ENCODE measurements at places on chromosomes 6 and 20.

GRCh38 chr6:101705866-101706265 is 312.4 kb downstream of the GRIK2 start:
- no peak for DNase-seq

DNA sequence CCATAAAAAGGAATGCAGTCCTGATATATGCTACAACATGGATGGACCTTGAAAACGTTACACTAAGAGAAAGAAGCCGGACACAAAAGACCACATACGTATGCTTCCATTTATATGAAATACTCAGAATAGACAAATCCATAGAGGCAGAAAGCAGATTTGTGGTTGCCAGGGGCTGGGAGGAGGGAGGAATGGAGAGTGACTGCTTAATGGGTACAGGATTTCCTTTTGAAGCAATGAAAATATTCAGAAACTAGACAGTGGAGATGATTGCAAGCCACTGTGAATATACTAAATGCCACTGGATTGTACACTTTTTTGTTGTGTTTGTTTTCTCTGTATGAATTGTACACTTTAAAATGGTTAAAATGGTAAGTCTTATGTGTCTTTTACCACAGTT is 29.4 kb upstream of the CDKN1A start:
- DNase-seq: no peak

GRCh38 chr6:136956590-136957544 is 34.8 kb downstream of the SLC35D3 start:
- DNase-seq: no peak

- peak; percentile 8 for DNase-seq
Observed at GRCh38 chr6:153392156-153392555, 261.1 kb upstream of the RGS17 start.

GRCh38 chr20:14450256-14450655 is 112.8 kb upstream of the FLRT3 start:
- DNase-seq: no peak

DNA sequence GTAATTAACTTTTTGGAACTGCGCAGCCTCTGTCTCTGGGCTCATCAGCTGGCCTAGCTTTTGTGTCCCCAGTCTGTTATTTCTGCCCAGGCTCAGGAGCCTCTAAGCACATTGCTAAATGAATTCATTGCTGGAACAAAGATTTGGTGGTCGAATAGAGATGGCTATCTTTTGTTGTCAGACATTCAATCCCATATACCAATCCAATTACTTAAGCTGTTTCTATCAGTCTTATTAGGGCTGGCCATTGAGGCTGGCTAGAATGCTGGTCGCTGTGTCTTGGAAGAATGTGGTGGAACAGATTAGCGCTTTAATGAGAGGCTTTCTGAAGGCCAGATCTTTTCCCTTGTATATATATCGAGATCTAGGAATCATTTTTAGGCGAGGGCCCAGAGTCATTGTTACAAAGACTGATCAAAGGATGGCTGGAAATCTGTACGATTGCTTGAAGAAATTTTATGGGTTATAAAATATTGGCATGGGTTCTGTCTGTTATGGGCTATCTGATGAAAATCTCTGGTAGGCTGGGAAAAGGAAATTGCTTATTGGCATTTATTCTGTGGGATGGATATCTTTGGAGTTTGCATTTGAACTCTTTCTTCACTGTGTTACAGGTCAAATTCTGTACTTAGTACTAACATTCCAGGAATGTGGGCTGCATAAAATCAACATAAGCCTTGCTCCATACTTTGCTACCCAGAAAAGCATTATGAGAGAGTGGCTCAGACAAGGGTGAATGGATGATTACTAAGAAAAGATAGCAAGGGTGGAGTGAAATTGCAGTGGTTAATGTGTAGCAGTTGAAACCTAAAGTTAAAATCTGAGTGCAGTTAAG is 34.8 kb upstream of the JAG1 start:
- peak; percentile 49 for DNase-seq

DNA sequence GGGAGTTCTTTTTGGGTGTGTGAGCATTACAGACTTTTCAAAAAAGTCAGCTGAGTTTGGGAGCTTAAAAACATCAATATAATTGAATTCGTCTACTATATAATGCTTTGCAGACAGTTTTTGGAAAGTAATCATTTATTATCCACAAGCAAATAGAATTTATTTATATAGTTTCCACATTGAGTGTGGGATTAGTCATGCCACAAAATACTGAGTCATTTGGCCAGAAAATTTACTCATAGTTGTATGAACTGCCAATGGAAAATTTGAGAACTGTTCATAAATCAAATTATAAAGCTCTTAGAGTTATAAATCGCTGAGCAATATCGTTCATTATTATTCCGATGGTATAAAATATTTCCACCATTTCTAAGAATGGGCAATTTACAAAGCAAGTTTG is 5.0 kb downstream of the BEND6 start:
- peak; percentile 75 for DNase-seq

GRCh38 chr6:14770572-14770971 is 475.3 kb upstream of the JARID2 start:
- peak; percentile 90 for DNase-seq

DNA sequence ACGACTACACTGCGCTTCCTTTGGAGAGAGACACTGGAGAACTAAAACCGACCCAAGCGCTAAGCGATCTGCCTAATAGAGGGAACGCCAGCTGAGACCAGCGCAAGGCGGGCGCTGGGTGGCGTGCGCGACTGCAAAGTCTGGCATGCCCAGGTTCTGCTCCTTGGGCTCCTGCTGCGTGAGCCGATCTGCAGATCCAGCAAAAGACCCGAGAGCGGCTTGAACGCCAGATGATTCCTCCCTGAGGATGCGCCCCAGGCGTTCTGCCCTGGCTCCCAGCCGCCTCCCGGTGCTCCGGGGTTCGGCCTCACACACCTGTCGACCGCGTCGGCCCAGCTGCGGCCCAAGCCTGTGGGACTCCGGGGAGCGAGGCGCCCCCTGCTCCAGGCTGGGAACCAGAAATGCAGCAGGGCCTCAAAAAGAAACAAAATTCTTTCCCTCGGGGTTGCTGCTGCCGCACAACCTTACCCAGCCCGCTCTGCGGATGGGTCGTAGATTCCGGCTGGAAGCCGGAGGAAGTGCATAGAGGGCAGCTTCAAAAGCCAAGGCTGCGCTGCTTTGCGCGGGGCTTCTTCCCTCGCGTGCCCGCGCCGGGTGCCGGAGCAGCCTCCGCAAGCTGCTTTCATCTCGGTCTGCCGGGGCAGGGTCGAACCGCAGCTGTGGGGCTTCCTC is 17.9 kb upstream of the PRDM13 start:
- DNase-seq: peak; percentile 68

DNA sequence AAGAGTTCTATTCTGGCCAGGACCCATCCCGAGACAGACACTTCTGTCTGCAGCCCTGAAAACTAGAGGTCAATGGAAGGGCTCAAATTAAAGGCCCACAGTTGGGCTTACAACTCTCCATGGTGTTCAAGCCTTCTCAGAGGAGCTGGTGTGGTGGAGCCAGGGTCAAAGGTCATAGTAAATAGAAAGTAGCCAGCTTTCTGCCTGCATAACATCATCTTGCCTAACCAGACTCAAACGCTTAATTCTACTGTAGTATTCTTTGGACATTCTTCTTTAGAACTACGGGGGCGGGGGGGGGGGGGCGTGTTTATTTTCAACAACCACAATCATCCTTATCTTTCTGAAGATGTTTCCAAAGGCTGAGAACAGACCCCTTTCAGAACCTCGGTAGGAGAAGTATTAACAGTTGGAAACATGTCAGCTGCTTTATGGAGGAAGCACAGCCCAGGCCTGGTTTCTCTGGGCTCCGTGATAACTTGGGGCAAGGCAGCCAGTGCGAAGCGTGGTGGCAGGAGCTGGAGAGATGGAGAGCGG is 1.5 kb upstream of the RREB1 start:
- DNase-seq: peak; percentile 44

- no peak for DNase-seq
Observed at GRCh38 chr6:91442342-91442741, 855.5 kb upstream of the MAP3K7 start.

DNA sequence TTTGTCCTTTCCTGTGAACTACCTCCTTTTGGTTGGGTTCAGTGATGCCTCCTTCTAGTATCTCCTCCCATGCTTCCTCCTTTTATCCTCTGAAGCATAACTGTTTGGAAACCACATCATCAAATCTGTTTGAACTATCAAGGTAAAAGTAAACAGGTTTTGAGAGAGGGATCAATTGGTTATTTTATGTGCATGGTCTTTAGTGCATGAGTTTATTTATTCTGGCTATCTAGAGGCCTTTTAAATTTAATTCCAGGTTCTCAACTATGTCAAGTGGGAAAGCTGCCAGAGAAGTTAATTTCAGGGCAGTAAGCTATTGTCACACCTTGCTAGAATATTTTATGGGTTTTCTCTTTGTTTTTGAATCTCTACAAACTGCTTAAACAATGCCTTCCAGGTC is 54.1 kb downstream of the WASF1 start:
- DNase-seq: peak; percentile 3

DNA sequence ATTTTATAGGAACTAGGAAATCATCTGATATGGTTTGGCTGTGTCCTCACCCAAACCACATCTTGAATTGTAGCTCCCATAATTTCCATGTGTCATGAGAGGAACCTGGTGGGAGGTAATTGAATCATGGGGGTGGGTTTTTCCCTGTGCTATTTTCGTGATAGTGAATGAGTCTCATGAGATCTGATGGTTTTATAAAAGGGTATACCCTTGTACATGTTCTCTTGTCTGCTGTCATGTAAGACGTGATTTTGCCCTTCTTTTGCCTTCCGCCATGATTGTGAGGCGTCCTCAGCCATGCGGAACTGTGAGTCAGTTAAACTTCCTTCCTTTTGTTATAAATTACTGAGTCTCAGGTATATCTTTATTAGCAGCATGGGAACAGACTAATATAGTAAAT is 27.9 kb downstream of the EPM2A start:
- DNase-seq: no peak

DNA sequence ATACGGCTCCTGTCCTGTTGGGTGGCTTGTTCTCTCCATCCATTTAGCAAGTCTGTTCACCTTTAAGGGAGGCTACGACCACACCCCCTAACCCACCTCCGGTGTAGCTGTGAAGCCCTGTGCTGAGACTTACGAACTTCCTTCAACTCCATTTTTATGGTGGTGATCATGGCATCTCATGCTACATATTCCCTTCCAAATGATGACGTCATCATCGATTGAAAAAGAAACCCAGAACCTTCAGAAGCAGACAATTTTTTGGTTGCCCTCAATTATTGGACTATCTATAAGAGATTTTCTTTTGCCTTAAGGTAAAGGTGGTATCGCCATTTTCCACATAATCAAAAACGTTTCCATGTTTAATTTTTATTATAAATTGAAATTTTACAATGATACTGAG is 389.0 kb downstream of the CBLN4 start:
- DNase-seq: no peak

DNA sequence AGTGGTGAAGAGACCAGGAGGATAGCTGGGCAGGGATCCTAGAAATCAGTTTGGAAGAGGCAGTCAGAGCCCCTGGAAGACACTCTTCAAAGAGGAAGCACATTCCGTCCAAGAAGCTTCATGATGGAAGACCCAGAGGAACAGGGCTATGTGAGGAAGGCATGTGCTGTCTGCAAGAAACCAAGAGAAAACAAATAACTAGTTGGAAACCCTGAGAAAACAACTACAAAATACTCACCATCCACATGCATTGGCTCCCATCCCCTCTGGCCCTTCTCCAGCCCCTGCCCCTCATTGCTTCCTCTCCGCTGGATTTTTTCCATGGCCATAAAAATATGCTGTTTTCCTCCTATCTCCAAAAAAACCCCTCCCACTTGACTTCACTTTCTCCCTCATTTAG is 40.9 kb upstream of the SMOC2 start:
- DNase-seq: no peak

GRCh38 chr20:50852085-50852484 is 57.2 kb downstream of the BCAS4 start:
- no peak for DNase-seq

GRCh38 chr6:7264041-7264440 is 49.0 kb downstream of the SSR1 start:
- no peak for DNase-seq

DNA sequence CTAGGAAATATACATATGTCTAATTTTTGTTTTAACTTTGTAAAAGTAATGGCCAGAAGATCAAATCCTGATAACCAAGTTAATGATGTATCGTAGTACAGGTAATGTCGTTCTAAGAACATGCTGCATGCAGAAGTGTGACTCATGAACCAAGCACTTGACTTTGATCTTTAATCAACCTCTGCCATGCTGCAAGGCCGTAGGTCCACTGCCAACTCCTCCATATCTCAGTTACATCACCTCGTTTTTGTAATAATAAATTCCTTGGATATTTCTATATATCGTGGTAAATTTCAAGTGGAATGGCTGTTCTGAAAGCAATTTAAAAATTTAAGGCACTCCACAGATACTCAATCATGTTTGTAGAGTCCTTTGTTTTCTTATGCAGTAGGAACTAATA is 771.7 kb downstream of the EPHA7 start:
- DNase-seq: no peak

GRCh38 chr6:105514306-105514705 is 111.4 kb upstream of the PREP start:
- peak; percentile 61 for DNase-seq

GRCh38 chr20:59157531-59157930 is 6.1 kb upstream of the ZNF831 start:
- no peak for DNase-seq

DNA sequence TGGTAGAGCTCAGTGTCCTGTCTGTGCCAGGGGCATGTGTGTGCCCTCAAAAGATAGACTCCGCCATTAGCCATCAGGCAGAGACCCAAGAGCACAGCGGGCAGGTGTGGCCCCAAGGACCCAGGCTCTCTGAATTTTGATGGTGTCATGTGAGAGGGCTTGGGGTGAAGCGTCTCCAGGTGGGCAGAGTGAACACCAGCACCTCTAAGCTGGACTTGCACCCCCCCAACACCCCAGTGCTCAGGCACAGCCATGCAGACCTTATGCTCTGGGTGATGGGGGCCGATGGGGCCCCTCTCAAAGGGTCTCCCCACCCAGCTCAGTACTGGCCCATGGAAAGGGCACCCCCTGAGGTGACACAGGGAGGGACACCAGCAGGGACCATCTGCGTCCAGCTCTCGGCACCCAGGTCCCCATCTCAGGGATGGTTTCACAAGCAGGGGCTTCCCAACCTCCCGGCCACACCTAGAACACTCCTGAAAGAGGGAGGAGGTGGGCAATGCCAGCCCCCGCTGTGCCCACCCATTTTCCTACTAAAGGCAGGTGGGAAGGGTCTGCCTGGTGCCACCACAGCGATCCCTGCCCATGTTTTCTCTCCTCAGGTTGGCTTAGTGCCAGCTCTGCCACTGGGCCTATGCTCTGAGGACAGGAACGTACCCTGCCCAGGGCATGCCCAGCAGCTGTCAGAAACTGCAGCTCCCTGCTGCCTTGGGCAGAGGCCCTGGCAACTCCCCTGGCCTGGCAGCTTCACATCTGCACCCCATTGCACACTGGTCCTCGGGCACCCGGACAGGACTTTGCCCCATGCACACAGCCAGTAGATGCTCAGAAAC is 3.5 kb downstream of the CST7 start:
- no peak for DNase-seq

- DNase-seq: no peak
Observed at GRCh38 chr6:92433911-92434310, 985.4 kb downstream of the EPHA7 start.

- no peak for DNase-seq
Observed at GRCh38 chr20:50601511-50602431, 89.6 kb downstream of the RIPOR3 start.

GRCh38 chr6:85756982-85757381 is 114.3 kb upstream of the SYNCRIP start:
- DNase-seq: peak; percentile 47

GRCh38 chr6:148221196-148221979 is 121.2 kb upstream of the SASH1 start:
- peak; percentile 38 for DNase-seq

- DNase-seq: peak; percentile 6
Observed at GRCh38 chr6:52089758-52090348, 2.4 kb upstream of the PKHD1 start.

Measured in M059J (cell line).